ENCODE measurements at places on chromosomes 7 and 10.

DNA sequence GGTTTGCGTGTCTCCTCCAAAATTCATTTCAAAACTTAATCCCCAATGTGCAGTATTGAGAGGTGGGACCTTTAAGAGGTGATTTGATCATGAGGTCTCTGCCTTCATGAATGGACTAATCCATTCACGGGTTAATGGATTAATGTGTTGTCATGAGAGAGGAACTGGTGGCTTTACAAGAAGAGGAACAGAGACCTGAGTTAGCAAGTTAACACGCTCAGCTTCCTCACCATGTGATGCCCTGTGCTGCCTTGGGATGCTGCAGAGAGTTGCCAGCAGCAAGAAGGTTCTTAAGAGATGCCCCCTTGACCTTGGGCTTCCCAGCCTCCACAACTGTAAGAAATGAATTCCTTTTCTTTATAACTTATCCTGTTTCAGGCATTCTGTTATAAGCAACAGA lies 3.7 kb upstream of the TCTN3 start:
- DNase-seq: no peak

- no peak for DNase-seq
Measured at GRCh38 chr10:124672181-124672638, 72.0 kb downstream of the FAM53B start.

DNA sequence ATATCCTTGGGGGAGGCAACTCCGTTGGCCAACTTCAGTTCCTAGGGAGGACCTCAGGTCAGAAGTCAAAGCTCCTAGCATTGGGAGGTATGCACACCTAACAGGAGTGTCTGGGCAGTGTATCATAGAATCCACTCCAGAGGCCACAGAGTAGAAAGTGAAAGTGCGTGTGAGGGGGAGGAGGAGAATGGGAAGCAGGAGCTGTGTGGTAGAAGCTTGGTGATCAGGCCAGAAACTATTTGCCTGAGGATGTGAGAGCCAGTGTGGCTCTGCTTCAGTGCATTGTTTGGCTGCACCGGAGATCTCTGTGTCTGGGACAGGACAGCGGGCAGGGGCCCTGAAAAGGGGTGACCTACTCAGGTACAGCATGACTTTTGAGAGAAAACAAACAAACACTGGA lies 557.4 kb upstream of the VSTM2A start:
- no peak for DNase-seq

GRCh38 chr7:112162784-112163506 lies 43.3 kb downstream of the DOCK4 start:
- no peak for DNase-seq

DNA sequence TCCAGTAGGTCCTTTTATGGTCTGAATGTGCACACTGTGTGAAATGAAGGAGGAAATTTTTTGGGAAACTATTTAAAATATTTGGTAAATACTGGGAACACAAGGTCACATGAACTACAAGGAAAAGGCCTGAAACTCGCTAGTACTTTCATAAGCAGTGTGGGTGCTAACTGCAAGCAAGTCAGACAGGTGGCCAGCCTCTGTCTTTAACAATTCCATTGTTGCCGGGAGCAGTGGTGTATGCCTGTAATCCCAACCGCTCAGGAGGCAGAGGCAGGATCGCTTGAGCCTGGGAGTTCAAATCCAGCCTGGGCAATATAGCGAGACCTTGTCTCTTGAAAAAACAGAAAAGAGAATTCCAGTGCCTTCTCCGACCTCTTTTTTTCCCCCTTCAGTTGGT lies 37.5 kb downstream of the SMURF1 start:
- no peak for DNase-seq

DNA sequence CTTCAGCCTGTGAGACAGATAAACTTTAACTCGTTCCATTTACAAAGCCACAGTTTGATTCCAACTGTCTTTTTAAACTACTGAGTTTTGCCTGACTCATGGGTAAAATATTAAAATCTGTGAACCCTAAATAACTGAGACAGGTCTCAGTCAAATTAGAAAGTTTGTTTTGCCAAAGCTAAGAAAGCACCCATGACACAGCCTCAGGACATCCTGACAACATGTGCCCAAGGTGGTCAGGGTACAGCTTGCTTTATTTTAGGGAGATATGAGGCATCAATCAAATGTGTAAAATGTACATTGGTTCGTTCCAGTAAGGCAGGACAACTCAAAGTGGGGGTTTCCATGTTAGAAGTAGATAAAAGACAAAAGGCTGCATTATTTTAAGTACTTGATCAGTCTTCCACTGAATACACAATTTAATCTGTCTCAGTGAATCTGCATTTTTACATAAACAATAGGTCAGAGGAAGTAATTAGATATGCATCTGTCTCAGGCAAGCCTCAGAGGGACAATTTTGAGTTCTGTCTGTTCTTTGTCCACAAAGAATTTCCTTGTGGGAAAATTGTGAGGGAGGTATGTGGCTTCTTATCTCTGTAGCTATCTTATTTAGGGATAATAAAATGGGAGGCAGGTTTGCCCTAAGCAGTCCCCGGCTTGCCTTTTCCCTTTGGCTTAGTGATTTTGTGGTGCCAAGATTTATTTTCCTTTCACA lies 11.0 kb upstream of the PIP start:
- no peak for DNase-seq

DNA sequence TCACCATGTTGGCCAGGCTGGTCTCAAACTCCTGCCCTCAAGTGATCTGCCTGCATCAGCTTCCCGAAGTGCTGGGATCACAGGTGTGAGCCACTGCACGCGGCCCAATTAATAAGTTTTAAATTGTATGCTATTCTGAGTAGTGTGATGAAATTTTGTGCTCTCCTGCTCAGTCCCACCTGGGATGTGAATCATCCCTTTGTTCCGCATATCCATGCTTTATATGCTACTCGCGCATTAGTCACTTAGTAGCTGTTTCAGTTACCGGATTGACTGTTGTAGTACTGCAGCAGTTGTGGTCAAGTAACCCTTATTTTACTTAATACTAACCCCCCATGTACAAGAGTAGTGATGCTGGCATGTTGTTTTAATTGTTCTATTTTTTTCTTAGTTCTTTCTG lies 47.3 kb upstream of the OIT3 start:
- no peak for DNase-seq

GRCh38 chr10:127052001-127052400 lies 144.4 kb downstream of the INSYN2A start:
- DNase-seq: no peak

DNA sequence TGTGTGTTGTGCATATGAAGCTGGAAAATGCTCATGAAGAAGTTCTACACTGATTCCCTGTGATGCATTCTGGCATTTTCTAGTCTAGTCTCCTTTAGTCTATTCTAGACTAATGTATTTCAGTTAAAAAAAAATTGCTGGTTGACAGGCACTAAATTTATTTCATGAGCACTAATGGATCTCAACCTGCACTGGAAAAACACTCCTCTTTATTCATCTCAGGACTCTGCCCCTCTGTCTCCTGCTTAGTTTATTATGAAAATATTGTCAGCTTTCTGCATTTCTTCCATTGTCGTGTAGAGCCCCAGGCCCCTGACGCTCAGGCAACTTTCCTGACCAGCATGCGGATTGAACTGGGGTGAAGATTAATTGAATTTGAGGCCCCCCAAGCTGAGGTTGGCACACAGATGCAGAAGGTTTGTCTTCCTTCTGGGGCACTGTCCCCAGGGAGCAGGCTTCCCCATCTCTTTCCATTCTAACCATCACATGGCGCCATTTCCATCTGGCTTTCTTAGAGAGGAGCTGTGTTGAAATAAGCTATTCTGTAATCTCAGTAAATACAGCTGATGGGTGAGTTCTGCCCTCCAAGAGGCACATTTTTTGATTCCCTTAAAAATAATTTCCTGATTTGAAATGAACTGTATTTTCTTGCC lies 128.7 kb downstream of the INSYN2A start:
- no peak for DNase-seq

DNA sequence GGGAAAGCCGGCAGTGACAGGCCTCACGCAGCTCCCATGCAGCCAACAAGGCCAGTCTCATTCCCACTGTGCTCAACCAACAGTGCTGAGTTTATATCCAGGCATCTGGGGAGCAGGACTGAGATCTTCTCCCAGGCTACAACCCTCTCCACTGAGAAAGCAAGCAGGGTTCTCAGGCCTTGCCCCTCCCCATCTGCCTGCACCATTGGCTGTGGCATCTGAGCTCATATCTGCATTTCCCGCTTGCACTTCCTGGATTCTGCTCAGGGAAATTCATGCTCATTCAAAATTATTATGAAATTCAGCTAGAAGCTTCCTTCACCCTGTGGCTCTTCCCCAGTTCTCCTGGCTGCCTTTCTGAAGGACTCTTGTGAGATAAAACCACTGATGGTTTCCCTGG lies 1029.0 kb downstream of the GRM8 start:
- no peak for DNase-seq

DNA sequence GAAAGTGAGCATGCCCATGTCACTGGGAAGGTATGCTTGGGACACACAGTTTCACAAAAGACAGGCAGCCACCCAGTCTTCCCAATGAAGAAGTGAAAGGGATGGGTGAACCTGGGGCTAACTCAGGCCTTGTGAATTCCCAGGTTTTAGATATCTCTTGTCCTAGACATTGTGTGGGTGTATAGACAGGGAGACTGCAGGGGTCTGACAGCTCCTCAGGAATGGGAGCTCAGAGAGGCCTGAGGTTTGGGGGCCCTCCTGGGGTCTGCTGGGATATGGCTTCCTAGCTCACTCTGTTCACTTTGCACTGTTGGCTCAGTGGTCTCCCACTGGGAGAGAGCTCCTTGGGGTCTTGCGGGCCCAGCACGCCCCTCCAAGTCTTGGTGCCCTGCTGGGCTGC lies 47.0 kb downstream of the WDFY4 start:
- DNase-seq: no peak

GRCh38 chr10:76007667-76008181 lies 576.3 kb downstream of the LRMDA start:
- DNase-seq: no peak

GRCh38 chr10:117450940-117451339 lies 75.7 kb upstream of the PDZD8 start:
- DNase-seq: no peak

GRCh38 chr10:125727436-125727835 lies 7.9 kb downstream of the EDRF1 start:
- DNase-seq: no peak

DNA sequence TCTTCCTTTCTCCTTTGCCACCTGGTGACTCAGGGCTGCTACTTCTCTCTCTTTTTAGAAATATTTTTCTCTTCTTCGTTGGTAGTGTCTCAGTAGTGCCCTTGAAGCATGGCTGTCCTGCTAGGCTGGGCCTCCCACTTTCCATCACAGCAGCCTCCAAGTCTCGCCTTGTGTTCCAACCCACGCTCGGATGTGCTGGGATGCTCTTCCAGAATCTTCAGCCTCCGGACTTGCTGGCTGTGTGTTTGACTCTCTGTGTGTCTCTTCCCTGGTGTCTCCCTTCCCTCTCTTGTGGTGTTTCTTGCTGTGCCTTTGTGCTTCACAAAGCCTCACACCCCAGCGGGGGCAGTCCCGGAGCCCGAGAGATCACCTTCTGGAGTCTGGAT lies 100.5 kb downstream of the INPP5A start:
- no peak for DNase-seq

GRCh38 chr10:89419548-89419947 lies 5.2 kb downstream of the IFIT5 start:
- DNase-seq: no peak

- DNase-seq: no peak
Measured at GRCh38 chr10:98154076-98154475, 19.6 kb downstream of the R3HCC1L start.

GRCh38 chr7:46179061-46179610 lies 258.1 kb upstream of the IGFBP3 start:
- no peak for DNase-seq

DNA sequence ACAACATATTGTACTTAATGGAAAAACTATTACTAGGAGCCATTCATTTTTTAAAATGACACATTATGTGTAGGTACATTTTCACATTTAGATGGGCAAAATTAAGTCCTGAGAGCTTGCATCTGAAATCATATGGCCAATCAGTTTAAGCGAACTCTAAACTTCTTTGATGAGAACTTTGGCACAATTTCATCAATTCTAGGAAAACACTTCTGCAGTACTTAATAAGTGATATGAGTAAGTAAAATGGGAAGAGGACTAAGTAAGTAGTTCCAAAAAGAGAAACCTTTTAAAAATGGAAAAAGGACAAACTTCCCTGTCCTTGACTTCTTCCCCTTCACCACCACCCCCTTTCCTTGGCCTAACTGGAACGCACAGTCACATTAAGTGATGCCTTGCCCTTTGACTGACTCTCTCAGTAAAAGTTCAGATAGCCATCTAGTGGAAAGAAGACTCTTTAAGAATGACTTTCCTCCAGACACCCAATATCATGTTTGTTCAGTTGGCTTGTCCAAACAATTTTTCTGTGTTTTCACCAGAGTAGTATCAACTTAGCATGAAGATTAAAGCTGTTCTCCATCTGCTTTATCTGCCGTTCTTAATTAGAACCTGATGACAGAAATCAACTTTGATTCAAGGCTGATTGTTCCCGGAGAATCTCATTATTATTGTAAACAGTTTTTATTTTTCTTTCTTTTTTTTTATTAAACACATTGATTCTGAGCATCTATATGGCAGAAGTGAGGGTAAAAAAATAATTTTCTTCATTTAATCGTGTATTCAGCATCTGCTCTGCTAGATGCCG lies 45.1 kb downstream of the CNNM2 start:
- DNase-seq: no peak

DNA sequence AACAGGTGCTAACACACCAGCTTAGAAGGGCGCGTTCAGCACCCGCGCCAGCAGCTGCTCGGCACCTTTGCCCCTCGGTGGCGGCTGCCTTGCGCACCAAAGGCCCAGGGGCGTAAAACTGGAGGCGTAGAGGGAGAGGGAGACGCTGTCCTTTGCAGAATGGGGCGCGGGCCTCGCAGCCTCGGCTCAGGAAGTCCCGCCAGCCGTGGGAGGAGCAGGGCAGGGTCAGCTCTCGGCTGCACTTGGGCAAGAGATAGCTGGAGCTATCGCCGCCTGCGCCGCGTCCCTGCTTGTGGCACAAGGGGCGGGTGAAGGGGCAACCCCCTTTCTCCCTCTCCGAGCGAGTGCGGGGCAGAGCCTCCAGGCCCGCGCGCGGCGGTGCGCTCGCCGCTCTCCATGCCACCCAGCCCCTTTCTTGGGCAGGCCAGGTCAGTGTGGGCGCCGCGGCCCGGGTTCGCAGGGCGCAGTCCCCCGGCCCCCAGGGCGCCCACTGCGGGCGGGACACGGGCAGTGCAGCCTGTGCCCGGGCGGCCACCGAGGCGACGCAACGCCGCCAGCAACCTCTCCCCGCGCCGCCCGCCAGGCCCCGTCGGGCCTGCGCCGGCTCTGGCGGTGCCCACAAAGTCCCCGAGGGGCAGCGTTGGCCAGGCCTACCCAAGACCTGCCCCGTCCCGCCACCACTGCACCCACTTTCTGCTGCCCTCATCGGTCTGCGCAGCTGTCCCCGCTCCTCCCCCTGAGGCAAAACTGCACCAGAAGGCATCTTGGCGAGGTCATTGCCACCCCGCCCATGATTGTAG lies 4.1 kb downstream of the NEUROD6 start:
- no peak for DNase-seq
